ENCODE measurements at places on chromosomes 1 and 21.
A peak's percentile ranks its signal among the peaks of the same experiment; 100 is the strongest.

DNA sequence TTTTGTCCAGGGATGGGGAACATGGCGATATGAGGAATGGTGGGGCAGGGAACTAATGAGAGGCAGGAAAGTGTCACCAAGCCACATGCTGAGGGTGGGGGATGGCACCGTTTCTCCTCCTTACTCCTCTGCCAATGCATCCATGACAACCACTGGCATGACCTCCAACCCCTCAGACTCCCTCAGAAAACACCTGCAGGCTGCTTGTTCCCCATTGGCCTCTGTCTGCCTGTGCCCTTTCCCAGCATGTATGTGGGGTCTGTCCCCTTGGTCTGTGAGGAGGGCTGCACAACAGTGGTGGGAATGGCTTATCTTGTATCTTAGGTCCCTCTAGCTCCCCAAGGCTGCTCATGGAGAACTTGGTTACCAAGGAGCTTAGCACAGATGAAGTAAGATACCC lies 137.2 kb upstream of the NGF start:
- no peak for DNase-seq

DNA sequence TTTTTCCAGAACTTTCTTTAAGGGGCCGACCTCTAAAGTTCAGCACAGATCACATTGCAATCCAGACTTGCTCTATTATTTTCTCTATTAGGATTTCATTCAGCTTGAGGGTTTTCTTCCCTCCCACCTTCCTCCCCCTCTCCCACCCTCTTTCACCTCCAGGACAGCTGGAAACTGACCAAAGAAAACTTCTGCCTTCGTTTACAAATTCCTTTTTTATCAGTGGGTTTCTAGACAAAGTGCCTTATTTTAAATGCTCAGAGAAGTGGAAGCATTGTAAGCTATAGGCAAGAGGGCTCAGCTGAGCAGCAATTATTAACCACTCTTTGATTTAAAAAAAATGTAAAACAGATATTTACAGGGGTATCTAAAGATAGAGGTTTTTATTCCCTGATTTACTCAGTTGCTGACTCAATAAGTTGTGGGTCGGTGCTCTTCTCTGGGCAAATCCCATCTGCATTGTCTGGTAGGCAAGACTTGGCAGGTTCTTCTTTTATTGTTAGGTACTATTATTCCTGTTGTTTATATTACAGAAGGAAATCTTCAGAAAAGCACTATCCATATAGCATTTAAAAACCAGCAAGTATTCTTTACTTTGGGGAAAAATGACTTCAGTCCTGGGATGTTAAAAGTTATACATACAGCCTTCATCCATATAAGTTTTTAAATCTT lies 277.0 kb upstream of the C1orf105 start:
- no peak for DNase-seq

- DNase-seq = no peak
These were observed 91.5 kb downstream of the IER5 start for GRCh38 chr1:181179987-181180365.

- DNase-seq = no peak
These were observed 17.1 kb upstream of the XPR1 start for GRCh38 chr1:180614730-180615129.

GRCh38 chr21:43790010-43790524 lies 690 bp downstream of the RRP1 start:
- DNase-seq = no peak

- DNase-seq = no peak
These were observed 300.6 kb downstream of the TM2D1 start for GRCh38 chr1:61424382-61424781.

GRCh38 chr1:182662121-182662890 lies 22.1 kb downstream of the RGS8 start:
- no peak for DNase-seq

DNA sequence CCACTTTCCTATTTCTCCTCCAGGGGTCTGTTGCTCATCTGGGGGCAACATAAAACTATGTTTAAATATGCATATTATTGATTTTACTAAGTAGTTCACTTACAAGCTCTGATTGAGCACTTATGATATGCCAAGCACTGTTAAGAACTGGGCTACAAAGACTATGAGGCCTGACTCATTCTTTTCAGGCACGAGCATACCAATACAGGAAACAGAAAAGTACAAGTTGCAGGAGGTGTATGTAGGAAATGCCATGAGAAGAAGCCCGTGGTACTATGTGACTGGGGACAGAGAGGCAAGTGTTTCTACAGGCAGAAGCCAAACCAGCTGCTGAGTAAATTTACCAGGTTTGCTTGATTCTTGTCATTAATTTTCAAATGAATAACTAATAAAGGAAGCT lies 120.4 kb upstream of the PTGFR start:
- DNase-seq = no peak

DNA sequence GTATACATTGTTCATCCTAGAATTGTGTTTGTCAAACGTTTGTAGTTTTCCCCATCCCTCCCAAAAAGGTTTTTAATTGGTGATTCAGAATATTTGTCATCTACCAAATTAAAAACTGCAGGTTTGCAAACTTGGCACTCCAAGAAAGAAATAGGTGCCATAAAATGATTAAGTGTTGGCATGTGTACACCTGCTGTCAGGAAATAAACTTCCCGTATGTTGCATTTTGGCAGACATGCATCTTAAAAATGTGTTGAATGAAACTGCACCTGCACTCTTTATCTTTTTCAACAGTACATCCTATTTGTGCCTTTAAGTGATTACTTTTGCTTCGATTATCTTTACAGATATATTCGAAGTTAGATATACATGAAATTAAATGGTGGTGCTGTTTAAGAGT lies 7.3 kb downstream of the B3GALT2 start:
- no peak for DNase-seq

- DNase-seq = no peak
These were observed 28.6 kb downstream of the ZNF644 start for GRCh38 chr1:90993245-90993644.

DNA sequence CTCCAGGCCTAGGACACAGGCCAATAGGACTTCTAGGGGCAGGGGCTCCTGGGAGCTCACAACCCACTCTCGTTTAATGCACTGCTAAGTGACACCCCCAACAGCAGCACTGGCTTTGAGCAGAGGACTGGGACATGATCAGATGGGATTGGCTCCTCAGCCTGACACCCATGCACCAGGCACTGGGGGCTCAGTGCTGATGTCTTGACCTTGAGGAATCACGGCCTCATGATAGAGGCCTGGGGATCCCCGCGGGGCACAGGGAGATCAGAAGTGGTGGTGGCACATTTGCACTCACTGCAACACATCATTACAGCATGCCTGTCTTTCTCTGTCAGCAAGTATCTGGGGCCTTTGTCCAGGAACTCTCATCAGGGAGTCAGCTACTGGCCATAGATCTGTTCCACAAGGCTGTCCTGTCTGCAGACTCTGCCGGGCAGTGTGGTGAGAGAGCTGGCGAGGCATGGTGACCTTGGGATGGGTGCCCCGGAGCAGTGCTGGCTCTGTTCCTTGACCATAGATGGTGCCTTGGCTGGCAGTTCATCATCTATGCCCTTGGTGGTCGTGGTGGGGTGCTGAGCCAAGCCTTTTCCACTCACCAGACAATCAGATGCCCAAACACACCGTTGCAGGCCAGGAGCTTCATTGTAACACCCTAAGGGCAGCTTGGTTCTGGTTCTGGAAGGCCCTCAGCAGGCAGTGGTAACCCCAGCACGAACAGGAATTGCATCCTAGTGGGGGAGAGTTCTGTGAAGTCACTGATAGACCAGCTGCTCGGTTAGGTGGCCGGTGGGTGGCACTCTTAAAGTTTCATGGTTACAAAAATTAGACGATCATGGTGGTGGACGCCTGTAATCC lies 22.2 kb upstream of the PARP1 start:
- DNase-seq = no peak

- DNase-seq = peak; percentile 84
These were observed 2.2 kb downstream of the JUN start for GRCh38 chr1:58781541-58782177.

DNA sequence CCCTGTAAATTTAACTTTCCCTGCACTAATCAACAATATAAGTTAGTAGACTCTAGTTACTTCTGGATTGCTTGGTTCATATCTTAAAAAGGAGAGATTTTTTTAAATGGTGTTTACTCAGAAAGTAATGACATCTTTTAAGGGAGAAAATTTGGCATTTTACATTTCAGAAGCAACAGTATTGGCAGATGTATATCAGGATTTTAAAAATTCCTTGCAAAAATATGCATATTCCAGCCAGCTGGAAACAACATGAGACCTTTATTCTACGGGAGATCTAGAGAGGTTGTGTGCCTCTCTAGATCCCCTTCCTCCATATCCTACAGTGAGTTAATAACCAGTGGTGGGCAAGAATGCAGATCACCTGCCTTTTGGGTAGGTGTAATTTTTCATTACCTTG lies 848.2 kb downstream of the USP25 start:
- DNase-seq = no peak

DNA sequence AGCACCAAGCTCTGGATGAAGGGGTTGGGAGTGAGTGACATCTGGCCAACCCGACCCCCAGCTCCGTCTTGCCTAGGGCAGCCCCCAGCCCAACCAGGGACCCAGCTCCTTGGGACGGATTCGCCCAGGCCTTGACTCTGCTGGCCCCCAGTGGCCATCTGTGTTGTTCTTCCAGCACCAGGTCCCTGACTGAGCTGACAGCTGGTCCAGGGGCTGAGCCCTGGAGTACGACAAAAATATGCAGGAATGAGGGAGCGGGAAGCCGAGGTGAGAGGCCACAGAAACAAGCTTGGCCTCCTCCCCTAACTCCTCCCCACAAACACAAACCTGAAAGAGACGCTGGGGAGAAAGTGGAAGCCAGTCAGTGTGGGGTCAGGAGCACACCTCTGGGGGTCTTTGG lies 55.0 kb upstream of the PAX7 start:
- peak; percentile 68 for DNase-seq

DNA sequence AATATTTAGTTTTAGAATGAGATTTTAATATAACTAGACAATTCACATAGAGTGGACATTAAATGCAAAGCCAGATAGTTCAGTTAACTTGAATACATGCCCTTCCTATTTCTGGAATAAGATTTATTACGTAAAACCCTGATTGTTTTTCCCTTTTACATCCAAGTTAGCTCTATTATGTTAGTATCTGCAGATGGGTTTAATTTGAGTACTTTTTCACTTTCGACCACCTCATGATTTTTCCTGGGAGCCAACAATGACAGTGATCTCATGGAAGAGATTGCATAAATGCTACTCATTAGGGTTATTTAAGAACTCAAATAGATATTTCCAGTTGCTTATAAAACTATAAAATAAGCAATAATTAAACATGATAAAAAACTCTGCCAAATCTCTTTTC lies 199.4 kb upstream of the PTGFR start:
- DNase-seq = no peak

- DNase-seq = no peak
These were observed 165.6 kb downstream of the PHTF1 start for GRCh38 chr1:113593550-113594297.

DNA sequence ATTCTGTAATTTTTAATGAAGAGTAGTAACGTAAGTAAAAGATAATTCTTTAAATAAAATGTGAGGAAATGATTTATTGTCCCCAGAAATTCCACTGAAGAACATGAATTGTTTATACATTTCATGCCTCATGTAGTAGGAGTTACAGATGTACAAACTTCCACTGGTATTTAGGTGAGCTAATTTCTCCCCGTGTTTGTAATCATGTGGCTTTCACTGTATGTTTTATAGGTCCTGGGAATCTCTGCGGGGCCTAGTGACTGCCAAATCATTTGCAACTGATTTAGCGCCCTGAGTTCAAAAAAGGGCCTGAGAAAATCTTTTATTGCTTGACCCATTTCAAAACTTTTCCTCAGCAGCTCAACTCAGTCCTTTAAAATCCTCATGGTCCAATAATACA lies 30.5 kb upstream of the FASLG start:
- no peak for DNase-seq

- DNase-seq = no peak
These were observed 58.9 kb downstream of the RIPK4 start for GRCh38 chr21:41707960-41708330.

GRCh38 chr1:198072177-198072576 lies 84.6 kb upstream of the NEK7 start:
- no peak for DNase-seq

- no peak for DNase-seq
These were observed 106.6 kb downstream of the NPHP4 start for GRCh38 chr1:5885471-5886139.

GRCh38 chr1:46086576-46086975 lies 45.9 kb downstream of the PIK3R3 start:
- DNase-seq = no peak

- no peak for DNase-seq
These were observed 113.8 kb downstream of the SYF2 start for GRCh38 chr1:25118546-25118945.

DNA sequence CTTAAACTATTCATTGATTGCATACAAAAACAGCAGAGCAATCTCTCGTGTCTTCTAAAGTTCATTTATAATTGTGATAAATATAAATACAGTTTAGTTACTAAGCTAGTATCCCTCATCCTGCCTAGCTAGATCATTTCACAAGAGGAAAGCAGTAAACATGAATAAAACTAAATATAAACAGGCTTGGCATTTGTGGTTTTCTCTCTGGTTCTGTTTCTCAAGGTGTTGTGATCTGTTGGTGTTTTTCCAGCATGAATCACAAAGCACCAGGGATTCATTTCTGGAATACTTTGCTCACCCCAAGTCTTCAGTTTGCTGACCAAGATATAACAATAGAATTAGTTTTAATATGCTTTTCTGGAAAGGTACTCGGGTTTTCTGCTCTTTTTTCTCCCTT lies 32.7 kb upstream of the GLIS1 start:
- no peak for DNase-seq

GRCh38 chr1:111603979-111604378 lies 15.6 kb upstream of the RAP1A start:
- DNase-seq = no peak

DNA sequence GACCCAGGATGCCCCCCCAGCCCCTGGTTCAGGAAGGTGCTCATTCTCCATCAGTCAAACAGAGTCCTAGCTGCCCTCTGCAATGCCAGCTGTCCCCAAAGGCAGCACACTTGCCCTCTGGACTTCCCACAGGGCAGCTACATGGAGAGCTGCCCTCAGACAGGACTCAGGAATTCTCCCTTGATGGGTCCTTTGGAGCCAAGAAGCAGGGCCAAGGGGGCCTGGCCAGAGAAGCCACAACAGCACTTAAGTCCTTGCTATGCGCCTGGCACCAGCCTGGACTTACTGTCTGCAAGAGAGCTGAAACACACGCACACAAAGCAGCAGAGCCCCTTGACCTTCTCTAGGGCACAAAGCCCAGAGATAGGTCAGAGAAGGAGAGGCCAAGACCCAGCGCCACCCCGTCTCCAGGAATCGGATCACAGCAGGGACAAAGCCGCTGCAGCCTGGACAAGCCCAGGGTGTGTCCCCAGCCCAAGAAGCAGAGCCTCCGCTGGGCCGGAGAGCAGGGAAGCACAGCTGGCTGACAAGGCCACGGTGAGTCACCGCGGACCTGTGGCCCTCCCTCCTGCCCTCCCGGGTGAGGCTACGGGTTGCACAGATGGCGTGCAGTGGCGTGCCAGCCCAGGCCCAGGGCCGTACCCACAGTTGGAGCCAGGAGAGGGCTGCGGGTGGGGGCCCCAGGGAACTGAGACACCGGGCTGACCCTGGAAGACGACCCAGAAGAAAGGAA lies 1.7 kb downstream of the WNT9A start:
- peak; percentile 77 for DNase-seq
